Activated gamma-delta T cell treated with anti-CD3 and anti-CD28 coated beads, Interleukin-2, amount 50 U/mL, for 16 hours (primary cell): ENCODE measurements at places on chromosomes 2 and 18.

DNA sequence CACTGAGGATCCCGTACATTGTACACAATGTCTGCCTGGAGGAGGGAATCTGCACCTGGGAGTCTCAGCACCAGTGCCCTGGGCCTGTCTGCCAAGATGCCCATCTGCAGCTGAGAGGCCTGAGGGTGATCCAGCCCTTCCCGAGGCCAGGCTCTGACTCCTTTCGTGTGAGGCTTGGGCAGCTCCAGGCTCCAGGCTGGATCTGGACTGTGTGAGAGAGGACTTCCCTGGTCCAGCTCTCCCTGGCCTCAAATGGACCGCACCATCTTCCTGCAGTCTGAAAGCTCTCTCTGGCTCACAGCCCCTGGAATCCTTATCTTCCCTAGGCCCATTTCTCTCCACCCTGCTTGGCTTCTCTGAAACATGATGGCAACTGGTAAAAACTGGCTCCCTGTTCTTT lies 324.6 kb downstream of the DYSF start:
- DNase-seq = no peak

DNA sequence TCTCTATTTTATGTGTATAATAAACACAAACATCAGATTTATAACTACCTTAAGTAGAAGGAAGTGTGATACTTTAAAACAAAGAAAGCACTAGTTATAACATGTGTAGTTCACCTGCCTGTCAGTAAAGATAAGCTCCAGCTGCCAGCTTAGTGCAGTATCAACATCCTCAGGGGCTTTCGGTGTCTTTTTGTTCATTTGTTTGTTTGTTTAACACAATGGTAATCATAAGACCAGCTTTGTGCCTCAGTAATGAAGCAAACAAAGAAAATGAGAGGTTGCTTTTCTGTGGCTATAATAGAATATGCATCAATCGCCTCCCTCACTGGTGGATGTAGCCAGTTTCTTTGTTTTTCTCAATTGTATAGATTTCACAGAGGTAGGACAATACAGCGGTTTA lies 1499.0 kb upstream of the TMEFF2 start:
- no peak for DNase-seq

DNA sequence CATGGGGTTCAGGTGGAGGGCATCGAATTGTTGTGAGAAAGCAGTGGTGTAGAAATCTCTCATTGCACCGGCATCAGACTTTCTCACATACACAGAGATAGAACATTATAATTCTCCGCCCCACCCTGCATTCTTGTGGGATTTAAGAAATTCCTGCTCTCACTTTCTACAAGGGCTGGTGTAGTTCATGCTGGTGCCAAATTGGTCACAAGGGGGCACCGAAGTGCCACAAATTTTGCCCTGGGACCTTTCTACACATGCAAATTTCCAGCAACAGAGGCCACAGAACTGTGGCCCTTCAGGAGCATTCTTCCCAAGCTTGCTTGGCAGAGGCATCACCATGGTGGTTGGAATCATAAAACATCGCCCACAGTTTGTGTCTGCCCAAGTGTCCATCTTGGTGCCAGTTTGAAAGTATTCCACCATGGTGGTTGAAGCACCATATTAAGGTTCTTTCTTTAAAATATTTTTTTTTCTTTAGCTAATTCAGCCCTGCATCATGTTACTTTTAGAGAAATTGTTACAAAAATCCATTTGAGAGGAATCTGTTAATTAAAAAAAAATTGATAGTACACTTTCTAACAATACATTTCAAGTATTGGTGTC lies 521.2 kb upstream of the FANCL start:
- no peak for DNase-seq

GRCh38 chr2:74364533-74365505 lies 15.3 kb downstream of the DCTN1 start:
- no peak for DNase-seq

GRCh38 chr2:140416577-140416976 lies 1636.4 kb upstream of the NXPH2 start:
- DNase-seq = no peak
